Hair follicle dermal papilla cell (primary cell): ENCODE measurements at places on chromosomes 3 and 15. TPM values are rescaled to one million over a fixed set of nuclear protein-coding genes. Genes with fewer than 3 reads are reported as not detected.

The TRH gene
- not detected in 2 replicates for total RNA-seq

The CPNE4 gene
- total RNA-seq = 1.7 TPM in 1 of 2 replicates, not detected in the other

The TMCO5A gene
- not detected in 2 replicates for total RNA-seq

The TNNC1 gene
- 3.1 and 5.5 TPM in 2 replicates for total RNA-seq

The NME9 gene
- not detected in 2 replicates for total RNA-seq

The GPR149 gene
- total RNA-seq = not detected in 2 replicates

The C3orf22 gene
- not detected in 2 replicates for total RNA-seq

The NEK10 gene
- 9.6 and 10.9 TPM in 2 replicates for total RNA-seq

The ARID3B gene
- 2.3 and 3.6 TPM in 2 replicates for total RNA-seq

The GHRL gene
- 0.32 and 0.36 TPM in 2 replicates for total RNA-seq

The BCL2A1 gene
- total RNA-seq = not detected in 2 replicates

The HRH1 gene
- 4.7 and 6.8 TPM in 2 replicates for total RNA-seq

The ZCWPW2 gene
- total RNA-seq = 0.65 and 0.85 TPM in 2 replicates

The CCDC174 gene
- total RNA-seq = 15.5 and 16.2 TPM in 2 replicates

The GOLGA6A gene
- not detected in 2 replicates for total RNA-seq

The PLXND1 gene
- total RNA-seq = 195 and 238 TPM in 2 replicates

The ISLR gene
- total RNA-seq = 194 and 325 TPM in 2 replicates

The ECE2 gene
- not detected in 2 replicates for total RNA-seq

The MASP1 gene
- total RNA-seq = 115 and 204 TPM in 2 replicates

The SCAMP5 gene
- total RNA-seq = 1.5 and 7.7 TPM in 2 replicates

The STRIT1 gene
- not detected in 2 replicates for total RNA-seq

The SEC62 gene
- 36.4 and 41.4 TPM in 2 replicates for total RNA-seq

The FMN1 gene
- total RNA-seq = 5.0 and 6.8 TPM in 2 replicates

The C3orf18 gene
- 28.6 and 35.6 TPM in 2 replicates for total RNA-seq

The TM4SF4 gene
- total RNA-seq = 0.36 and 0.65 TPM in 2 replicates

The TLR9 gene
- total RNA-seq = under 0.01 TPM in 1 of 2 replicates, not detected in the other
